D341Med (cell line): ENCODE measurements at places on chromosomes 6 and 20.

GRCh38 chr20:32969356-32970114, 34.7 kb downstream of the SUN5 start:
- DNase-seq: peak; percentile 24

DNA sequence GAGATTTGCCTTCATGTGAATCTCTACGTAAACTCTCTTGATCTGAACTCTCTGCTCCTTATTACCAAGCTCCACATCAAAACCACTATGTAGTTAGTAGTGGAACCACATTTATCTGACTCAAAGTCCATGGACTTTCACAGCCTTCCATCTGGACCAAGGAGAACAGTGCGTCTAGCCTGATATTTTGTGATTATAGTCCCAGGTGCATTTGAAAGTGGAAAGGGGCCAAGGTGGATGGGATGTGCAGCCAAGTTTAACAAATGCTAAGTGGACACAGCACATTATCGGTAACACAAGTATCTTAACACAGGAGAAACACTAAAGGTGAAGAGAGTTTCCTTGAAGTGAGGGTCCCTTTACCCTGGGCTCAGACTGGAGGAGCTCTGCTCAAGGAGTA, 281.2 kb upstream of the SGK1 start:
- DNase-seq: no peak

DNA sequence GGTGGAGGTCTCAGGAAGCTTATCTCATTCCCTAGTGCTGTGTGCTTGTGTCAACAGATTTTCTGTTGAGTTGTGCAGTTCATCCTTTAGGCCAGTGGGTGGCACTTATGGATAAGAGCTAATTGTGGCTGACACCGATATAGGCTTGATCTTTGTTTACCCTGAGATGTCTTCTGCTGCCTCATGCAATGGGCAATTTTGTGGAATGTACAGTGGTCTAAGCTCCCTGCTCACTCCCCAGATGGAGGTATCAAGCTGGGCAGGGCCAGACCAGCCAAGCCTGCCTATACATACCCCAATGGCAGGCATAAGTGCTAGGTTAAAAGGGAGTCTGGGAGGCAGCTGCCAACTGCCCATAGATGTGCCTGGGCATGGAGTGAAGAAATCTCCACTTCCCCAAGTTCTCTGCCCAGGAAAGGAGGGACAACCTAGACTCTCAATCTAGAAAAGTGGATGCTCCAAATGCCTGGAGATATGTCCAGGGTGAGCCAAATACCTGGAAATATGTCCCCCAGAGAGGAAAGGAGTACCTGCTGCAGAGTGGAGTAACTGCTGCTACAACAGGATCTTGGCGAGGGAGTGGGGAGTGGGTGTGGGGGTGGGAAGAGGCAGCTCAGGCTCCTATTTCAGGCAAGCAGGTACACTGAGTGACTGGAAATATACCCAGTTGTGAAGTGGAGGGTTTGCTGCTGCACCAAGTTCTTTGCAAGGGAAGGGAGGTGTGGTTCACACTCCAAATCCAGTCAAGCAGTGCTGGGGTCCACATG, 53.2 kb upstream of the ARG1 start:
- peak; percentile 62 for DNase-seq

- no peak for DNase-seq
These were observed 5.3 kb upstream of the SERPINB6 start for GRCh38 chr6:2976571-2977085.

- DNase-seq: peak; percentile 18
These were observed 300.2 kb downstream of the UTRN start for GRCh38 chr6:144585217-144585814.

DNA sequence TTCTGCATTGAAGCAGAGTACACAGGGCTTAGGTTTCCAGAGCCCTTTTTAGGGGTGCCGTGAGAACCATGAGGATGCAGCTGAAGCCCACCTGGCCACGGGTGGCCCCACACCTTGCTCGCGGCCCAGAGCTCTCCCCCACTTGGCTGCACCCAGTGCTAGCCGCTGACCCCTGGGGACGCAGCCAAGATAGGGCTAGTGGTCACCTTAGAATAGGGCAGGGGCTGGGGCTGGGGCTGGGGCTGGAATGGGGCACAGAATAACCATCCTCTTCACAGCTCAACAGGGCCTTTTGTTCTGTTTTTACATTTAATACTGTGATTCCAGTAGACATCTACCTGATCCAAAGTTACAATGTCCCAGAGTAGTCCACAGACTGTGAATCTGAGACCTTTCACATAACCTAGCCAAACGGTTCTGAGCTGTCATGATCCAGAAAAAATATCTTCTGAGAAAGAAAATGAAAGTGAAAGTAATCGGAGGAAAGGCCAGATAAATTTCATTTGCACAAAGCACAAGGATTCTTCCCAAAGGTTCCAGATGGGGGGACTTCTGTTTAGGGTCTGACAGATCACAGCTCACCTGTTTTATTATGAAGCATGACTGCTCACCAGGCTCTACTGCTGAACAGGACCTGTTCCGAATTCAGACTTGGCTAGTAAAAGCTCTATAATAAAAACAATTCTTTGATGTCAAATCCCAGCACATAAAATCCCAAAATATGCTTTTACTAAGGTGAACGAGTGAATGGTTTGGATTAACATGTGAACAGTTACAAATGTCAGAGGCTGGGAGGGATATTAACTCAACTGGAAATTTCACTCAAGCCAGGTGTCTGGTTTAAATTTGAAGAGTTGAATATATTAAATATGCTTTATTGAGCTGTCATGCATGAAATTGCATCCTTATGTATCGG, 401.9 kb downstream of the THBS2 start:
- no peak for DNase-seq

- no peak for DNase-seq
These were observed 110.6 kb downstream of the PREX1 start for GRCh38 chr20:48717095-48717672.

GRCh38 chr6:158629367-158630221, 14.9 kb downstream of the DYNLT1 start:
- no peak for DNase-seq

- DNase-seq: no peak
These were observed 21.9 kb downstream of the SGK1 start for GRCh38 chr6:134295953-134296553.

GRCh38 chr20:33837096-33837830, 26.1 kb downstream of the CHMP4B start:
- no peak for DNase-seq

DNA sequence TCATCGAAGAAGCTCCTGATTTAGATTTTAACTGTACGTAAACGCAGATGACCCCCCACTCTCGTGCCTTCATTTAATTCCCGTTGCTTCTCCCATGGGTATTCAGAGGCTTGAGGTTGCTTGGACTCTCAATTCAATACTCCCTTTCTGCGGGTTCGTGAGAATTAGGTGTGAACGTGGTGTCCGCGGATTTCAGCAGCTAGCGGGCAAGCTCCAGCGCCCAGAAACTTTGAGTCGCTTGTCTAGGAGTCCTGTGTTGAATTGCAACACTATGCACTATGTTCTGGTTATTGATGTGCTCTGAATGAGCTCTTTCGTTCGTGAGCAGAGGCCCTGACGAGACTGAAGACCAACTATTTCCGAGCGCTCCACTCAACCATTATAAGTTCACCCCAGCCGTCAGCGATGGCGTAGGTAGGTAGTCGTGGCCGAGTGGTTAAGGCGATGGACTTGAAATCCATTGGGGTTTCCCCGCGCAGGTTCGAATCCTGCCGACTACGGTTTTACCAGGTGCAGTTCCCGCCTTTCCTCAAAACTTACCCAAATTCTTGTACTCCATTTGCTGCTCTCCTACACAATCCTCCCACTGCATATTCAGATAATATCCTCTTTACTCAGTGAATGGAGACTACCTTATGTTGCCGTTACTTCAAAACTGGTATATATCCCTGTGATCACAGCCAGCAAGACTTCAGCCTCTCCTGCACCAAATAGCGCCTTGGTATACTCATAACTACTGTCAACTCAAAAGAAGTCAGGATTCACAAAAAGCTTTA, 72.6 kb upstream of the ZNF184 start:
- DNase-seq: no peak

DNA sequence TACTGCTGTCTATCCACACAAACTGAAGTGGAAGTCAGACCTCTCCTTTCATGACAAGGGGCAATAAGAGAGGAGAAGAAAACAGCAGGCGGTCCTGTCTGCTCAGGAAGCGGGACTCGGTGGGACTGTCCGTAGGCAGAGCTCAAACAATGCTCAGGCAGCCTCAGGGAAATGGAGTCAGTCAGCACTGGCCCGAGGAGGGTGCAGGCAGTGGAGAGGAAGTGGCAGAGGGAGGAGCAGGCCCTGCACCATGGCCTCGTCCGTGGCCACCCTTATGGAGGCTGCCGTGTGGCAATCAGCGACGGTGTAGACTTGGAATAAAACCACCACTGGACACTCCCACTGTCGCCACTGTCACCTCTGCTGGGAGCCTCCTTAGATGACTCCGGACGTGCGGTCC, 19.6 kb downstream of the FOXC1 start:
- no peak for DNase-seq

DNA sequence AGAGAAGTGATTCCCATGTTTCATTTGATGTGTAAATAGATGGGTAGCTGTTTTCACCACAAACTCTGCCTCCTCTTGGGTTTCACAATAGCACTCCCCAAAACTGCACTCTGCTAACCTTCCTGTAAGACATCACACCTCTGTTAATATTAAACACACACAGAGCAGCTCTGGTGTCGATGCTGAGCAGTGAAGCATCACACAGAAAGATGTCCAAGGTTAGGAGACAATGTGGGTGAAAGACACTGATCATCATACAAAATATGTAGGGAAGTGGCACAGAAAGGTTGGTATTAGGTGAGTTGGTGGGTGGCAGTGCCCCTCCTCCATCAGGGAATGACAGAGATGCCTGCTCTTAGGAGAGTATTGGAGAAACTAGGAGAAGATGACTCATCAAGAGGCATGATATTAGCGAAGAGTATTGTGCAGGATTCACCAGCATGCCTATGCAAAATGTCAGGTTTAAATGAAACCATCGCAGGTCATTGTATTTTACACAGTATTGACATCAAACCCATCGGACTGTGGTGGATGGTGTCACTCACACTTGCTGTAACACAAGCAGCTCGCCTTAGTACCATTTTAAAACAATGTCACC, 199.7 kb downstream of the TBXT start:
- DNase-seq: no peak

GRCh38 chr6:167351656-167352345, 26.9 kb downstream of the TTLL2 start:
- DNase-seq: no peak

DNA sequence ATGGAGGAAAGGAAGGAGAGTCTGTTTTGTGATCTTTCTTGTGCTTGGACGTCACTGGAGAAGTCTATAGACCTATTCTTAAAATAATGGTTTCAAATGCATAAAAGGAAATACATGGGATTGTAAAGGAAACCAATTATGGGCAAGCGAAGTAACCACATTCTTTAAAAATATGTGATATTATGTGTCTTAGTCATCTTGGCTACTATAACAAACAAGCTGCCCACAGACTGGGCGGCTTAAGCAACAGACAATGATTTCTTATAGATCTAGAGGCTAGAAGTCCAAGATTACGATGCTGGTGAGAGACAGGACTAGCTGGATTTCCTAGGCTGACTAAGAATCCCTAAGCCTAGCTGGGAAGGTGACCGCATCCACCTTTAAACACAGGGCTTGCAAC, 49.4 kb upstream of the CD83 start:
- DNase-seq: no peak

GRCh38 chr20:965956-966355, 36.2 kb downstream of the RSPO4 start:
- no peak for DNase-seq

- DNase-seq: no peak
These were observed 410.2 kb downstream of the MMUT start for GRCh38 chr6:49052901-49053300.

GRCh38 chr20:3011752-3012151, 31.7 kb upstream of the GNRH2 start:
- DNase-seq: no peak

DNA sequence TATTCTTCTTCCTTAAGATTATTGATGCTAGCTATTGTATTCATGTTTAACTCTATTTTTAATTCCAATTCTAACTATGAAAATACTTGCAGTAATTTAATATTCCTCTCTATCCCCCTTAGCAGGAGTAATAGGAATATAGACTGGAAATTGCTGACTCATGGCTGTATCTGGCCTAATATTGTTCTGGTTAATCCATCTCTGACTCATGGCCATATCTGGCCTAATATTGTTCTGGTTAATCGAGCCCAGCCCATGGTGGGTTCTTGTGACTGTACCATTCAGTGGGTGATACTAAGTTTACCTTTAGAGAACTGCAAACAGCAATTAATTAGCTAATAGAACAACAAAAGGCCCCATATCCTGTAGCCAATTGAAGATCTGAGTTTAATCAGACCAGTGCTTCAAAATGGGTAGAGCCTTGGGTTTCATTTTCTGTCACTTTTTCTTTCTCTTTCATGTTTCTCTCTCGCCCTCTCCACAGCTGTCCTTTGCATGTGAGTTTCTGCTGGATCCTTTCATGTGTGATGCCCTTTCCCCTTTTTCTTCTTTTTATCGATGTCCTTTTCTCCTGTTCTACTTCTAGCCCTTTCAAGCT, 50.6 kb downstream of the SLC22A3 start:
- DNase-seq: no peak

DNA sequence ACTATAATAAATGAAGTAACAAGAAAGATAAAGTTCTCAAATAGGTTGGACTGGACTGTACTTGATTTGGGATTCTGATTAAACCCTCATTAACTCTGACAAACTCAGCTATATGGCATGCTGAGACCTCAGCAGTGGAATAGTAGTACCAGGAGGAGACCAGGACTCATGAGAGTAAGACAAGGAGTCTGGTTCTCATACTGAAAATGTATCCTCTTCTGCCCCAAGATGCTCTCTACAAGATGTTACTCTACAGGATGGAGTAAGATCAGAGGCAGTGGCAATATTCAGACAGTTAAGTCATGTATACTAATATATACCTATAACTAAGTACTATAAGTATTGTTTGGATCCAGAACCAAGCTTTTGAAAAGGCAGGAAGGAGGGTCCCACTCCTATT, 31.9 kb upstream of the SYNCRIP start:
- DNase-seq: no peak

DNA sequence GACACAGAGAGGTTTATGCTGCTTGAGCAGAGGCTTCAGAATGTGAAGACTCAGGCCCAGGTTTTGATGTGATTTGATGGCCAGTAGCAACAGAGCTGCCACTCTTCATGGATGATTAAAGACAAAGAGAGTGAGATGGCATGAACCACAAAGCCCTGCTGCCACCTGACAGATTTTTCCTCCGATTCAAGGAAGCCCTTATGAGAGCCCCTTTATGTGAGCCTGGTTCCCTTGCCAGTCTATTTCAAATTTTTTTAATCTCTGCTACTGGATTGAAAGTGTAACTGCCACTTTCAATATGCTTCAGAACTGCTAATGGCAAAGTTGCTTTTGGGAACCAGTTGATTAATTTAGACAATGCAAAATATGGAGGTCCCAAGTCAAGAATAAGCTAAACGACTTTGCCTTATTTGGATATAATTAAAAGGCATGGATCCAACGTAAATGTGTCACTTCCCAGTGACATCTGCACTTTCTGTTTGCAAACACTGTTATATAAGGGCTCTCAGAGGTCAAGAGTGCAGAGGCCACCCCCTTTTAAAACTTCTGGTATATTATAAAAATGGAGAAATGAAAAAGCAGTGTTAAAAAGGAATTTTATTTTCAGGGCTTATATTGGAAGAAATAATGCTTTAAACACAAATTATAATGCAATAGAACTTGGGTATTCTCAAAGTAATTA, 238.9 kb upstream of the FLRT3 start:
- DNase-seq: no peak
